ENCODE measurements at places on chromosomes 7 and 10.

DNA sequence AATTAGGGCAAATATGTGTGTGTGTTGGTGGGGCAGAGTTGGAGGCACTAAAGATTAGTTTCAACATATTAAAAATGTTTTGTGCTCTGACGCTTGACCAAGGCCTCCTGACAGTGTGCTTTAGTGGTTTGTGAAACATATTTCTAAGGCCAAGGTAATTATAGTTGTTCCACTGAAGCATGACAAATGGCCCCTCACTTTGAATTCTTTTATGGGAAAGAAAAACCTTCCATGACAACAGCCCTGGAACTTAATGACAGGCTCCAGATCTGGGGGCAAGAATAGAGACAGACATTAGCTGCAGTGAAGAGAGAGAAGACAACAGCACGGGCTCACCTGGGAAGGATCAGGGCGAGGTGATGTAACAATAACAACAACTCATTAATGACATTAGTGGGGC is 155.8 kb downstream of the CHN2 start:
- DNase-seq: no peak

GRCh38 chr7:7201578-7202374 is 19.4 kb downstream of the C1GALT1 start:
- DNase-seq: no peak

GRCh38 chr10:103102195-103102594 is 90.9 kb downstream of the NT5C2 start:
- no peak for DNase-seq

DNA sequence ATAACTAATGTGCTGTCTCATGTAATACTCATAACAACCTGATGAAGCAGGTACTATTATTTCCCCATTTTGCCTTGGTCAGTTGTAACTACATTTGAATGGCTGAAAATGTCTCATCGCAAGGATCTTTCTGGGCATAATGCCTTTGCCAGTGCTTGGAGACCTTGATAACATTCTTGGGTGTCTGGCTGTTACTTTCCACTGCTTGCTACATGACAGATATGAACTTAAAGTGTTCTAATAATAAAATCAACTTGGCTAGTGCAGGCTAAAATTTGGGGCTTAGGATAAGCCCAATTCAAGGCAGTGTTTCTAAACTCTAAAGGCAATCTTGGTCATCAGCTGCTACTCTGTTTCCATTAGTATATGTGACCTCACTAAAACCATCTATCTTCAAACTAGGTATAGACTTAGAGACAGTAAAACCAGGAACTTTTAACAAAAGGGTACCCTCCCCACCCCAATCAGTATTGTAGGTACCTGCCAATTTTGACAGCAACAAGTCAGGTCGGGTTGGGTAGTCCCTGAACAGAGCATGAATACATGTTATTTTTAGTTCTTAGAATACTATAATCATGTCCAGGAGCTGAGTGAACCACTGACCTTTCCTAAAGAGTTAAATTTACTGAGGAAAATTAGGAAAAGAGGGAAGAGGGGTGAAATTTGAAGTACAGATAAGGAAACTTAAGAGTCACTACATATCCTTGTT is 68.2 kb upstream of the AHR start:
- DNase-seq: no peak

GRCh38 chr7:126574276-126575250 is 678.2 kb downstream of the GRM8 start:
- DNase-seq: no peak

DNA sequence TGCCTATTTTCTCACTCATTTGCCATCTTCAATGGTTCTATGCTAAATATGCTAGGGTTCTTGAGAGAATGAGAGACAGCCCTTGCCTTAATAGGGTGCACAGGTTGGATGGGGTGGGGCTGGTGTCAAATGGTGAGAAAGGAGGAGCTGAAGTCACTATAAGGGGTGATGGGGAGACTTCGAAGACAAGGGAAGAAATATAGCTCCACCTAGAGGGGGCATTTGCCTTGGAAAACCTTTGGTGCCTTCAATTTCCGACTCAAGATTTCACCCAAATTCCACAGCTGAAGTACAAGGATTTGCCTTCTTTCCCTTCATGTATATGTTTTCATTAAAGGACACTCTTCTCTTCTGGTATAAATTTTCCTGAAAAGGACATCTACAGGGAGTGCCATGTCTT is 5.6 kb downstream of the PTN start:
- DNase-seq: no peak

DNA sequence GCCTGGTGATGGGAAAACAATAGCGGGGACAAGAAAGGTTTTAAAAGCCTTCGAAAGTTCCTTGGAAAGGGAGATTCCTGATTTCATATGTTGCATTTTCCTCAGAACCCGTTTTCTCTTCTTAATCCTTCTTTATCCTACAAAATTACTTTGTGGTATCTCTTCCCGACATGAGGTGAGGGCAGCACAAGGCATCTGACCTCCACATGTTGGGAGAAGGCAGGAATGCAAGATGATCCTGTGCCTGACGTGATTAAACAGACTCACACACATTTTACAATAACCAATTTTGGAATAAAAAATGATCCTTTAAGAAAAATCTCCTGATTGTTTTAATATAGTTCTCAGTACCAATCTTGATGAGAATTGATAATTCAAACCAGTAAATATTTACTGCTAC is 153.3 kb upstream of the MKLN1 start:
- DNase-seq: no peak

DNA sequence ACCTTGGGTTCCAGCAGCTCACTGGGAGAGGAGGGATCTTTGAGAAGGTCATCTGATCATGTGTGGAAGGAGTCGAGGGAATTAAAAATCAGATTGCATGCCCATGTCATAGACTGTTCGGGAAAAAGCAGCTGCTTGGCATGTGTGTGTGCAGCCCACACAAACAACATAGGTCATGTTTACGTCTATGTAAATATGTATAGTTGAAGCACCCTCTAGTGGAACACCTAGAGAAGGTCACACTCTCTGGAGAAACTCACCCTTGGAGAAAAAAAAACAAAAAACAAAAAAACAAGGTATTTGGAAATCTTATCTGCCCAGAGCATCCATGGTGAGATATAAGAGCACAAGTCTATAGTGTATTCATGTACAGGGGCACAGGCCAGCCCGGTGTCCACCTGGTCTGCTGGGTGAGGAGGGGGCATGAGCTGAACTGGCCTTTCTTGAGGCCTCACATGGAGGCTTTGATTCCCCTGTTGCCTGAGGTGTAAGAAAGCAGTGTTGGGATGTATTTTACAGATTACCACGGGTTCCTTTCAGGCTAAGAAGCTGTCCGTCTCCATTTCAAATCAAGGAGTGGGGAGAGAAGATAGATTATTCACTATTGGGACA is 98.0 kb downstream of the NPY start:
- no peak for DNase-seq

DNA sequence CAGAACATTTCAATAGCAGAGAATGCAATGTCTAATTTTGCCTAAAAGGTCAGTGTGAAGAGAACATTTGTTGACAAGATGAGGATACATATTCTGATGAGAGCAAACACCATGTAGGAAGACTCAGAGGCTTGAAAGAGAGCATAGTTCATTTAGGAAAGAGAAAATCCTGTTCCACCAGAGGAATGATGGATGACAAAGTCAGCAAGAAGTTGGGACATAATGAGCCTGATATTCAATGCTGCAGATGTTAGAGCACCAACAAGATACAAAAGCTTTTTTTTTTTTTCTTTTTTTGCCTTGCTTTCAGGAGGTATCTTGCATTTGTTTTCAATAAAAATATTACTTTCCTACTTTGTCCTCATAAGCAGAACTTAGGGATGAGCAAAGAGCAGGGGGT is 952.0 kb upstream of the C7orf33 start:
- DNase-seq: no peak

DNA sequence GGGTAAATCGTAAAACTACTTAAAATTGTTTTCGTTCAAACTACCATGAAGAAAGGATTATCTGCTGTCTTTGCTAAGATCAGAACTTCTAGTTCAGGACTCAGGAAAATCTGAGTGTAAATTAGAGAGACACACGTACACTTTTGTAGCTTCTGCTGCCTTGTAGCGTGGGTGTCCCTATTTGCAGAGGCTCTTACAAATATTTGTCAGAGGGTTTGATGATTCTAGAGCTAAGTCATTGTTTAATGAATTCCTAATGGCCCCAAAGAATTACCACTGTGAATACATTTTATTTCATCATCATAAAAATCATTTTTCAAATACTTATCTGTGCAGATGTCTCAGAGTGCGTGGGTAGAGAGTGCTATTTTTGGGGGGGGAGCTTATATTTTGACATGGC is 314.9 kb downstream of the LRMDA start:
- DNase-seq: no peak

DNA sequence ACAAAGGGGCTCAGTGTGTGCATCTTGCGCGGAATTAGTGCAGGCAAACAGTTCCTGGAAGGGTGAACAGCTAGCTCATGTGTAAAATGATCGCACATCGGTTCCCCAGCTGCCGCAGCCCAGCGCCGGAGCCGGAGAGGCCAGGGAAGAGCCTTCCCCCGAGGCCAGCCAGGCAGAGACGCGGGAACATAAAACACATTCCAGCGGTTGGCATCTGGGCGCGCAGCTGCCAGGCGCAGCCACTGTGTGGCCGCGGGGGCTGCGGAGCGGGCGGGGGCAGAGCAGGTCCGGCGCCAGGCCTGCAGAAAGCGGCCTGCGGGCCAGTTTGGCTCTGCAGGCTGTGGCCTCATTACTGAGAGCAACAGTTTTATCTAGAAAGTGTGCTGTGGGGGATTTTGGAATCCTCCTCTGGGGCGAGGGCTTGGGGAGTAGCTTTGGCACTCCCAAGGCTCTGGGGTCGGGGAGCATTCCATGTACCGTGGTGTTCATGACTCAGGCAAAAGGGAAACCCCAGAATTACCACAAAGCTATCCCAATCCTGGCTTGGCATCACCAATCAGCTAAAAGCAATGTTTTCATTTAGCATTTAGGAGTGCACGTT is 74.3 kb downstream of the SAMD9 start:
- DNase-seq: no peak

GRCh38 chr10:42836096-42836495 is 53.5 kb downstream of the BMS1 start:
- no peak for DNase-seq

DNA sequence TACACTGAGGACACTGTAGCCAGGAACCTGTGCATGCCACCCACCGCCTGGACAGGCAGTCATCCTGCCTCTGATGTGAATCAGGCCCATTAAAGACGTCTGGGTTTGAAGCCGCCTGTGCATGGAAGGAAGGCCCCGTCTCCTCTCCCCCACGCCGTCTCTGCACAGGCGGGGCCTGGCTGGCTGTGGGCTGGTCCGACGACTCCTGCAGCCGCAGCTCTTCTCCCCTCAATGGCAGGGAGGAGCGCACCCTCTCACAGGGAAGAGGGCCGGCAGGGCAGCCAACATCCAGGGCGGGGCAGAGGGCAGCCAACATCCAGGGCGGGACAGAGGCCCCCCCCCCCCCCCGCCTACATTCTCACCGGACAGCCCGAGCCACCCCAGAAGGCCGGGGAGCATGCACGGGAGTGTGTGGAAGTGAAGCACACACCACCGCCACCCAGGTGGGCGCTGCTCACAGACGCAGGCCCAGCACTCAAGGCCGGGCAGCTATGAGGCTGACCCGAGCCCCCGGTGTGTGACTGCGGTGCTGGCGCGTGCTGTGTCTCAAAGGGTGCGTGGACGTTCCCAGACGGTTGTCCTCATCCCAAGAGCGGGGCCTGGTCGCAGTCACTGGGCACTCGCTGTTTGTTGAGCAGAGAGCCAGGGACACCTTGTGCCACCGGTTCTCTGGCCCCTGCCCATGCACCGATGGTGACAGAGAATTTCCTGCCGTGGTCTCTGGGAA is 19.1 kb downstream of the DPYSL4 start:
- no peak for DNase-seq

DNA sequence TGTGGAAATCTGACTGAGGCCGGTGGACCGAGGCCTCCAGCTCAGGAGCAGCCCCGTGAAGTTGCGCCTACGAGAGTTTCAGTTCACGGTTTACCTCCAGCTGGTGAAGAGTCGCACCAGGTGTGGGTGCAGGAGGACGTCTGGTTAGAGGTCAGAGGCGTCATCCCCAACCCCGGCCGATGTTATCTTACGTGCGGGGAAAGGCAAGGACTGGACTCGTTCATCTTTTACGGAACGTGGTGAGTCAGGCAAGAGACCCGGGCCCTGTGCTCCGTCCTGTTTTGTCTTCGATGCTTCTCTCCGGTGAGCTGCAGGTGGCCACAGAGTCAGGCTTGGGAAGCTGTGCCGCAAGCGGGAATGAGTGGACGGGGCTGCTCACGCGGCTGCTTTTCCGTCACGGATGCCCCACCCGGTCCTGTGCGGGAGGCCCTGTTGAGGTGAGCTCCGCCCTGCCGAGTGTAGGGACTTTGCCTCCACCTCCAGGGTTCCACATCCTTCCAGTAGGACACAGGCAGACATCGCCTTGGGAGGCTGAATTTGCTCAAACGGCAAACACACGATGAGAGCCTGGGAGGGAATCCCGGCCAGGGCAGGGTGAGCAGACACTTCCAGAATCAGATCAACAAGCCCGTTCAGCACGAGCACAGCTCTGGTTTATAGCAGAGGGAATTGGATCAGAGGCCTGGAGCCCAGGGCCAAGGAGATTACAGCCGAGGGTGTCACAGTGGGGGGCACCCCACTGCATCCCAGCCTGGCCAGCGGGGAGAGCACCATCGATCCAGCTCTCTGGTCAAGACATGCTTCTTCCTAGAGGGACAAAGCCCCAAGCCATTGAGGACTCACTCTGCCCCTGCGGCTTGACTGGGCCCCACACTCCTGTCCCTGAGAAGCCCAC is 50.1 kb upstream of the INPP5A start:
- DNase-seq: no peak

- DNase-seq: no peak
Observed at GRCh38 chr10:122142641-122143237, 128.4 kb upstream of the BTBD16 start.

All from esophagus squamous epithelium (tissue), 5 donors.